Suppressor macrophage treated with lipopolysaccharide for 1 hour (primary cell): ENCODE measurements at places on chromosomes 11 and 22.

- no peak for DNase-seq
Observed at GRCh38 chr22:37887584-37888378, 18.3 kb upstream of the MICALL1 start.

GRCh38 chr11:59429924-59430516 is 3.8 kb upstream of the OR5A2 start:
- DNase-seq: peak; percentile 87

DNA sequence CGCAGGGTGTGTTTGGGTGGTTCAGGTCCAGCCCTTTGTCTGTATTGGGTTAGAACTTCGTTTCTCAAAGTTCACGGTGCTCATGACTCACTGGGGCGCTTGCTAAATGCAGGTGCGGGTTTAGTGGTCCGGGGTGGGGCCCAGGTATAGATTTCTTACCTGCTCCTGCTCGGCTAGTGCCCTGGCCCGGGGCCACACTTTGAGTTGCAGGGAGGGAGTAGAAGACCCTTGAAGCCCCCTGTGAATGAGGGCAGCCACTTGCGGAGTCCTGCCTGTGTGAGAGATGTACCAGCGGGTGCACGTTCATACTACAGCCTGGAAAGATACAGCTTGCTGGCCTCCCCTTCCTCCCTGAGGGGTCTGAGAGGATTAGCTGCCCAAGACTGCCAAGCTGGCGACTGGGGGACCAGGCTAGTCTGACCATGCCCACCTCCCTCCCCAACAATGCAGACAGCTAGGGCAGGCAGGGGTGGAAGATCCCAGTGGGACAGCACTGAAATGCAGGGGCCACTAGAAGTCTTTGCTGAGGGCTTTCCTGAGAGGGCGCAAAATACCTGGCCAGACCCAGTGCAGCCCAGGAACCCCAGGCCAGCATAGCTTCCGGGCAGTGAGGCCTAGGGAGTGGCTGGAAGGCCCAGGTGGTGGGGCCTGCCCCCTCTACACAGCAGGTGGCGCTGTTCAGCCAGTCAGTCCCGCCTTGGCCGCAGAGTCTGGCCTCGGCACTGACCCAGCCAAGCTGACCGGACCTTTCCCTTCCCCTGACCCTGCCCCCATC is 5.1 kb upstream of the MYRF start:
- DNase-seq: peak; percentile 72

- DNase-seq: no peak
Observed at GRCh38 chr11:74011360-74012073, 2.6 kb upstream of the UCP3 start.

DNA sequence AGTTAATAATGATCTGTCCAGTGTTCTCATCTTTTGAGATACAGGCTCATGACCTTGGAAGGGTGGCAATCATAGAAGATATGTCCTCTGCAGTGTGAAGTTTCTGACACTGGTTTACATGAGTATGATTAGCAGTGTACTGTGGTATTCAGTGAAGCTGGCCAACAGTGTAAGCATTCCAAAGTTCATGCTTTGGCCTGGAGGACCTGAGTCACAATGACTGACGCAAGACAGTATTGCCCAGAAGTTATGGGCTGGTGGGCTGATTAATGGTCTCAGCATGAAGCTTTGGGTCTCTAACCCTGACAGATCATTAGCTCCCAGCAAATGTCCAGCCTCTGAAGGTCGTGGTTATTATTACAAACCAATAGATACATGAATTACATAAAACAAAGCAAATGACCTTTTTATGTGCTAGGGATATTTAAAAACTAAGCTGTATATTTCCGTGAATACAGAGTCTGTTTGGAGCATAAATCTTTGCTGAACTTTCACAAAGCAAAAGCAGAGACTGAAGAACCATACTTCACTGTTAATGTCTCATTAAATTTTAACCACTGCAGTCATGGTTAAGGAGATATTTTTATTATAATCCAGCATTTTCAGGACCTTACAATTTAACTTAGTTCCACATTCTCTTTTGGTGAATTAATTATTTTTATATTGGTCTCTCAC is 28.3 kb upstream of the USP47 start:
- DNase-seq: no peak

DNA sequence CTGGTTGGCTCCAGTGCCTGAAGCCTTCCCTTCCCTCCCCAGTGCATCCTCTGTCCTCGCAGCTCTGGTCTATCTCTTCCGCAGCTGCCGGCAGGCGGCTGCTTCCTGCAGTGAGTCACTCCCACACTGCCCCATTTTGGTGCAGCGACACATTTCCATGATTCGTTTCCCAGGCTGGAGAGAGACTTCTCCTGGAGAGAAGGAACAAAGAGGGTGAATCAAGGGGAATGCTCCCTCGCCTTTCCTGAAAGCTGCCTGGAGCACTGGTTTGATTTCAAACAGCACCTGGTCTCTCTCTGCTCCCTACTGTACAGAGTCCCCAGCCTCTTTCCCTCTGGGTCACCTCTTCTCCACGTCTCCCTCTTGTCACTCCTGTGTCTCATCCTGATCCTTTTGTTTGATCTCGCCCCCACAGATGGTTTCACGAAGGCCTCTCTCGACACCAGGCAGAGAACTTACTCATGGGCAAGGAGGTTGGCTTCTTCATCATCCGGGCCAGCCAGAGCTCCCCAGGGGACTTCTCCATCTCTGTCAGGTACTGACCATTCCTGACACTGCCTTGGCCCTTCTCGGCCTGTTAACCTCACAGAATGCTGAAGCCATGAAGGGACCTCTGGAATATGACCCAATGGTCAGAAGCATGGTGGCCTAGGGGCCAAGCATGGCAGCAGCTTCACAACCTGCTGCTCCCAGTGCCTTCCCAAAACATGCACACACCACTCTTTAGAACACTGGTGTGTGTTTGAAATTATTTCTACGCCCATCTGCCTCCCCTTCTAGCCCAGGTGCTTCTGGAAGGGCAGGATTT is at the start of gene TMA7B:
Gene TMA7B (plus strand): TSS at position 758 of the 808 bp plus-strand sequence. CDS start 3,978 bp downstream, outside the sequence.
- DNase-seq: peak; percentile 71

DNA sequence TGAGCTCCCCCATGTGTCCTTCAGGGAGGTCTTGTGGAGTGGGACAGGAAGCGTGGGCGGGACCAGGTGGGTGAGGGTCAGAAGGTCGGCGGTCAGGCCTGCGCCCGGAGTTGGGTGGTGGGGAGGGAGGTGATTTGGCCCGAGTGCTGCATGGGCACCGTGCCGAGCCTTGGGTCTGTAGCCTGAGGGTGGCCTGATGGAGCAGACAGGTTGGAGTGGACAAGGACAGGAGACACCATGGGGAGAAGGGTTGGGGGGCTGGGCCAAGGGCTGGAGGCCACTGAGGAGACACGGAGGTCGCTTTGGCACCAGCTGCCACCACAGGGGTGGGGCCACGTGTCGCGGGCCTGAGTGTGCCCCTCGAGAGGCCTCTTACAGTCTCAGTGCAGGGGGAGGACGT is 53.1 kb downstream of the AP2A2 start:
- DNase-seq: no peak

DNA sequence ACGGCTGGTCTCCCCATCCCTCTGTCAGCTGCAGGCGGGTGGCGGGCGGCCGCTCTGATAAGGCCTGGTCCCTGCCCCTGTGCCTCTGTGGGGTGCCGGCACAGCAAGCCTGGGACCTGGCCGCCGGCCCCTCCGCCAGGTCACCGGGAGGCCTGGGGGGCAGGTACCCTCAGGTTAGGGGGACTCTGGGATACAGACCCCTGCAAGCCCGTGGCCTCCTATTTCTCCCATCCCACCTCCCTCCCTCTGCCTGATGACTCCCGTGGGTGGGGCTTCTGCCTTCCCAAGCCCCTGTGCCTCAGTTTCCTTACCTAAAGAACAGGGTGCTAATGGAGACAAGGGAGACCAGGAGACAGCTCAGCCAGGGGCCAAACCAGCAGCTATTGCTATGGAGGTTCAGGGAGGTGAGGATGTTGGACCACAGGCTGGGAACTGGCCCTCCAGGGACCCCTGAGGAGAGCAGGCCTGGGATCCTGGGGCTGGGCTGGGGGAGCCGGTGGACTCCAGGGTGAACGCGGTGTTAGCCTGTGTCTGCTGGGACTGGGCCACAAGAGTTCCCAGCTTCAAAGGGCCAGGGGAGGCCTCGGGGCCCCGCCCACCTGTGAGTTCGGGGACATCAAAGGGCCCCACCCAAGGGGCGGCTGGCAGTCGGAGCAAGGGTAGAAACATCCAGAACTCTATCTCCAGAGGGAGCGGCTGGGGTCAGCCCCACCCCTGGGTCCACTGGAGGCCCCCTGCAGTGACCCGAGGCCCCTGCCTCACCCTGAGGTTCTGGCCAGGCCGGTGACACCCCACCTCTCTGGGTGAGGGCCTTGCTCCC is 32.0 kb upstream of the TH start:
- DNase-seq: no peak

GRCh38 chr22:42721045-42721434 is 370 bp upstream of the A4GALT start:
- DNase-seq: no peak

GRCh38 chr11:130979386-130979972 is 63.2 kb upstream of the SNX19 start:
- peak; percentile 24 for DNase-seq

- no peak for DNase-seq
Observed at GRCh38 chr22:46619240-46619829, 851 bp upstream of the GRAMD4 start.

DNA sequence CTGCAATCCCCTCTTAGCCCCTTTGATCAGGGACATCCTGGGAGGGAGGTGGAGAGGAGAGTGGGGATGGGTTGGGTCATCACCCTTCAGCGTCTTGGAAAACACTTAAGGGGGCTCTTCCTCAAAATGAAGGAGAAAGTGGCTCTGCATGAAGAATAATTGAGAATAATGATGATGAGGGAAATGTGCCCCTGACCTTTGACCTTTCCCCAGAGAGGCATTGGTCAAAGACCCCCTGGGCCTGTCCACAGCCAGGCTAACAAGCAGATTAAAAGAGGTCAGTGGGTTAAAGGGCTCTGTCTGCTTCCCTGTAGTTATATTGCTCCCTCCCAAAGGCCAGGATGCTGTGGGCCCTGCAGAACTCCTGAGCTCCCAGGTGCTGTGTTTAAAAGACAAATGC is 68.7 kb downstream of the NAV2 start:
- no peak for DNase-seq

DNA sequence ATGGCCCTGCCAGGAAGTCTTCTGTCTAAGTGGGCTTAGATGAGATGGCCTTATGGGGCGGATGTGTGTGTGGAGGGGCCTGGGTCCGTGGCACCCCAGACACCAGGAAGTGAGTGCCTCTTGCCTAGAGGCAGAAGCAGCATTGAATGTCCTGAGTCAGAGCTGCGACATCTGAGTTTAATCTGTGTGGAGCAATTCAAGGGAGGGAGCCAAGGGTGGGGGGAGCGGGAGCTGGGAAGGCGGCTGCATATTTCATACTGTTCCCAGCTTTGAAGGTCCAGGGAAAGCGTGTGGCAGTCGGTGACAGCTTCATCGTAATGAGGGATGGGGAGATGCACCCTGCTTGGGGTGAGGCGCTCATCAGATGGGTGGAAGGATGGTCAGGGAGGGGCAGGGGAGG is 73.5 kb upstream of the THY1 start:
- no peak for DNase-seq

DNA sequence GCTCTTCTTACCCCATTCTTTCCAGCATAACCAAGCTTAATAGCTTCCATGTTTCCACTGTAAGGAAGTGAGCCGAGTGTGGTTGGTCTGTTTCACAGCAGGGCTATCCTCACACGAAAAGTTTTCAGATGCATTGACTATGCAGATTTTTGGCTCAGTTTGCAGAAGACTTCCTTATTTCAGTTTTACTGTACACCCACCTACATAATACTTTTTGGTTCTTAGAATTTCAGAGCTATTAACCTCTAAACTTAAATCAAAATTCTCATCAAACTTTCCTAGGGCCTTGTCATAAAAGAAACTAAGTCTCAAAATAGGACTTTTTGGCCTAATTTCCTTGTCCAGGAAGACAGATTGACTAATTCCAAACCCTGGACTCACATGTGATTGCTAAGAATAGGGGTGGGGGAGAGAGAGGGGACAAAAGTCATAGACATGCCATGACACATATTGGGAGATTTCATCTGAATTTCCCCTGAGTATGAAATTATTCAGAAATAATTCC is 7.3 kb upstream of the EHF start:
- peak; percentile 94 for DNase-seq

DNA sequence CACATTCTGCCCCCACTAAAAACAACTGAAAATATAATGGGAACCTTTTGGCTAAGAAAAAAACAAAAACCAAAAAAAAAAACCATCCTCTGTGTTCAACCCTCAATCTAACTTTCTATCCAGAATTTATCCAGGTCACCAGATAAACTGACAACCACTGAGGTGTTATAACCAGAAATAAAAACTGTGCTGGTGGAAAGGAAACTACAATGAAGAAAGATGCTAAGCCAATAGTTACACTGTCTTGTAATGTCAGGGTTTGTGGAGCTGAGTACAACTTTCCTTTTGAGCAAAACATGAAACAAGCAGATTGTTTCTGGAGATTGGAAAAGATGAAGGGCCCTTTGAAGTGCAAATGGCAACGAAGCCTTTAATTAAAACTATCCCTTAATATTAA is 50.8 kb downstream of the PRDM10 start:
- no peak for DNase-seq

- peak; percentile 46 for DNase-seq
Observed at GRCh38 chr22:26172389-26172990, 3.2 kb downstream of the SEZ6L start.

DNA sequence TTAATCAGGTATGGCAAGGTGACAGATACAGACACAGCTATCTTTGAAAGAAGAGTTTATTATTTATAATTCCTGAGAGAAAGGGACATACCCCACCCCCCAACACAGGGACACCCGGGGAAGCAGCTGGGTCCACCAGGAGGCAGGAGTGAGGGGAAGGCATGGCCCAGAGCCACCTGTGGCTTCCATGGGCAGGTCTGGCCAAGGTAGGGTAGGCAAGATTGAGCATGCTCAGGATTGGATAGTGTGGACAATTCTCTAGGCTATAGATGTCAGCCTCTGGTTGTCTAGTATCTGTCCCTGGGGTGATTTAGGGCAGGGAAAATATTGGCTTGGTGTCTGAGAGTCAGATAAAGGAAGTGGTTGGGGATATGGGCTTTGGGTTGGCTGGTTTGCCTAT is 27.5 kb upstream of the SMIM35 start:
- no peak for DNase-seq

- no peak for DNase-seq
Observed at GRCh38 chr11:5124891-5125620, 13.1 kb downstream of the OR52A5 start.

DNA sequence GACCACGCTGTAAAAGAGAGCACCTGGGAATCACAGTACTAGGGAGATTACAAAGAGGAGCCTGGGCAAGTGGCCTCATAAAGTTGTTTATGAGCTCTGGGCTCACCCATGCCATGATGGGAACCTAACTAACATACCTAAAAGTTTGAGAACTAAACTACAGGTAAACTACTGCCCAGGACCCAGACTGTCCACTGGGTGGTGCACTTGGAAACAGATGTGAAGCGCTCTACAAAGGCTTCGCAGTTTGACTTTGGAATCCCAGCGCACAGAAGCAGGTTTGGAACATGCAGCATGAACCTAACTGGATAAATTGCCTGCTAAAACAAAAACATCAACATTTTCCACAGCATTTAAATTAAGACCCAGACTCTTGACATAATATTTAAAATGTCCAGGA is 418.6 kb downstream of the FAM181B start:
- DNase-seq: peak; percentile 10

DNA sequence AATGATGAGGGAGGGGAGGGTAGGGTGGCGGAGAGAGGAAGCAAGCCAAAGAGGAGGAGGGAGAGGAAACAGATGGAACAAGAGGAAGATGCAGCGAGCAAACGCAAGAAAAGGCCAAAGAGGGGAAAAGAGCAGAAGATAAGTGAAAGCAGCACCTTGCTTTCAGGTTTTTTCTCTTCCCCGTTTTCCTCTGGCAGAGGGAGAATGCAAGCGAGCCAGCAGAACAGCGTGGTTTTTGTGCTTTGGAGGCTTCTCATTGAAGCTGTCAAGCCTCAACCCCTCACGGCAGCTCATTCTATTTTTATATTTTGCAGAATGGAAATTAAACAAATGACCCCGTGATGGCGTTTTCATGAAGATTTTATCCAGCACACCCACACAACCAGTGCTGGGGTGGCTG is 67.1 kb upstream of the GRAMD1B start:
- no peak for DNase-seq
